Upper lobe of left lung (tissue), 6 donors: ENCODE measurements at places on chromosomes 1 and 21.

DNA sequence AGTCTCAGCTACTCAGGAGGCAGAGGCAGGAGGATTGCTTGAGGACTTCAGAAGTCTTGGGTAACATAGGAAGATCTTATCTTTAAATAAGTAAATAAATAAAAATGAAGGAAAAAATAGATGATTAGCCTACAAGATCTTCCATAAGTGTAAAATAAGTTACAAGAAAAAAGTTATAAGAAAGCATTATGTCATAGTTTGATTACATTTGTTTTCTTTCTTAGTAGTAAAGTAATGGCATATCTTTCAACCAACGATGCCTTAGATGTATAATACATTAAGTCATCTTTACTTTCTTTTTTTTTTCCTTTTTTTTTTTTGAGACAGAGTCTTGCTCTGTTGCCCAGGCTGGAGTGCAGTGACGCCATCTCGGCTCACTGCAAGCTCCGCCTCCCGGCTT is 46.5 kb downstream of the SNRPE start:
- no peak for DNase-seq

GRCh38 chr1:156430866-156431265 is 61.9 kb downstream of the RHBG start:
- DNase-seq, result no peak

DNA sequence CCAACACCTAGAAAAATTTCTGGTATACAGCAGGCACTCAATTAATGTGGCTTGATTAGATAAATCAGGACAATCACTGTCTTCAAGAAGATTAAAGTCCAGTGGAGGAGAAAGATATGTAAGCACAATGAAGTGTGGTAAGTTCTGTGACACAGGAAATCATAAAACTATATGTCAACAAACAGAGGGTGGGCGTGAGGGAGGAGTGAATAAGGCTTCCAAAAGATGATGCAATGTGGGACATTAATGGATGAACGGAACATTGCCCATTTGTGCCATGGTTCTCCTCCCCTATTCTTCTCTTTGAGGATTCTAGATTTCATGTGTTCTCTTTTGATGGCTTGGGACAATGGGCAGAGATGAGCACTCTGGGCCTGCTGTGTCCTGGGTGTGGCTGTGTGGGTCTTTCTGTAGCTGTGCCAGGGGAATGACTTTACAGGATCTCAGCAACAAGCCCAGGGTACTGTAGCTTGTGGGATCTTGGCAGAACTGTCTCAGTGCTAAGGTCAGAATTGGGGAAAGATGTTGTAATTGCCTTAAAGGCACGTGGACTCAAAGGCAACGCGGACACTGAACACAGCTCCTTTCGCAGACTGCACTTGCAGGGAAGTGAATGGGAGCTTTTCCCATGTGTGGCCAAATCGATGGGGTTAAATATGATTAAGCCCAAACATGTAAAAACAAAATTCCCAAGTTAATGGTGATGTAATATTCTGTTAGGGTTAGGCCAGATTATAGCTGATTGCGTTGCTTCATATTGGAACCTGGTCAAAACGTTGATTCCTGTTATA is 366.9 kb downstream of the TGFB2 start:
- no peak for DNase-seq

GRCh38 chr1:100786870-100787269 is 67.3 kb downstream of the VCAM1 start:
- DNase-seq, result no peak

DNA sequence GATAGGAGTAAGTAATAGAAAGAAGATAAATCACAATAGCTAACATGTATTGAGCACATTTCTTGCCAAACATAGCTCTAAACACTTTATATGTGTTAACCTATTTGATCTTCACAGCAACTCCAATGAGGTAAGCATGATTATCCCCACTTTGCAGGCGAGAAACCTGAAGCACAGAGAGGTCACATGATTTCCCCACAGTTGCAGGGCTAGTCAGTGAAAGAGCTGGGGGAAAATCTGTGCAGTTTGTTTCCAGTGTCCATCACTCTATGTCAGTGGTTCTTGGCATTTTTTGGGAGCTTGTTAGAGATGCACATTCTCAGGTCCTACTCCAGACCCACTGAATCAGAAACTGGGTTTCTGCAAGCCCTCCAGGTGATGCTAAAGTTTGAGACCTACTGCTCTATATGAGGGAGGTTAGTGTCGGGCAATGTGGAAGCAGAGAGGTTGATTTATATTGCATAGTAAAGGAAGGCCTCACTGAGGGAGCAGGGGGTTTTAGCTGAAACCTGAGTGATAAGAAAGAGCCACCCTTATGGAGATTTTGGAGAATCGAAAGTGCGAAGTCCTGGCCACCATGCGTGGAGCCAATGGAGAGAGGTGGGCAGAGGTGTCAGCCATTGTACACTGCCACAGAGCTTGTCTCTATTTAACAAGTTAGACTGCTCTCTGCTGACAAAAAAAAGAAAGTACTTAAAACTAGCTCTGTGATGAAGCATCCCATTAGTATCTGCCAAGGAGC is 20.9 kb downstream of the MCOLN3 start:
- DNase-seq, result no peak

- no peak for DNase-seq
Observed at GRCh38 chr1:8435569-8436071, 117.7 kb downstream of the SLC45A1 start.

GRCh38 chr1:210565306-210565705 is 236.6 kb downstream of the HHAT start:
- no peak for DNase-seq

DNA sequence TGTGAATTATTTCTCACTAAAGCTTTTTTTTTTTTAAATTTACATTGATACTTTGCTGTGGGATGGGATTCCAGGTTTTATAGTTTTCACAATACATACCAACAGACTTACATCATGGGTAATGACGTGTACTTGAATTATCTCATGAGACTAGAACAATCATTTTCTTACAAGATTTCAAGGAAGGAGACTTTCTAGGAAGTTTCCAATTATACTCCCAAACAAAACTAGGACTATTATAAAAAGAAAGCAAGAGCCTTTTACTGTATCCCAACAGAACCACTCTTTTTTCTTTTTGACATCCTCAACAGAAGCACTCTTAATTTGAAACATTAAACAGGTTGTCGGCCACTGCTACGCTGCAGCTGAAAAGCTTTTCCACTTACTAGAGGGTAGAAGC is 48.7 kb downstream of the TESK2 start:
- no peak for DNase-seq

DNA sequence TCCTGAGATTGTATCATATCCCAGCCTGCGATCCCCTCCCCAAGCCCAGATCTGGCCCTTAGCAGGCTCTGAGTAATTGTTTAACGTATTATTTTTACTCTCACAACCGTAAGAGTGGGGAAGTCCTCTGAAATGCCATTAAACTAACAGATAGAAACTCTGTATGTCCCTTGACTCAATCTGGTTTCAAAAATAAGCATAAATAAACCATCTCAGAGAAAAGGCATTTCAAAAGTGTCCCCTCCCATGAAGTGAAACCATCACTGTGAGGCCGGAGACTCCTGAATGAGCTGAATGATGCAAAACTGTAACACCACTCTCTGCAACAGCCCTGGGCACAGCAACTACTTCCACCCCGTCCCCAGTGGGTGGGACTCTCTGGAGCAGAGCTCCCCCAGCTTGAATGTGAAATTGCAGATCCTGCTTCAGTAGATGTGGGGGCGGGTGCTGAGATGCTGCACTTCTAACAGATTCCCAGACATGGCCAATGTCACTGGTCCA is 104.1 kb downstream of the SYF2 start:
- DNase-seq, result no peak

- no peak for DNase-seq
Observed at GRCh38 chr1:208616776-208617175, 372.6 kb upstream of the PLXNA2 start.

- DNase-seq, result no peak
Observed at GRCh38 chr21:21713651-21714180, 715.5 kb downstream of the NCAM2 start.

GRCh38 chr1:12469990-12470389 is 148.0 kb downstream of the DHRS3 start:
- no peak for DNase-seq

DNA sequence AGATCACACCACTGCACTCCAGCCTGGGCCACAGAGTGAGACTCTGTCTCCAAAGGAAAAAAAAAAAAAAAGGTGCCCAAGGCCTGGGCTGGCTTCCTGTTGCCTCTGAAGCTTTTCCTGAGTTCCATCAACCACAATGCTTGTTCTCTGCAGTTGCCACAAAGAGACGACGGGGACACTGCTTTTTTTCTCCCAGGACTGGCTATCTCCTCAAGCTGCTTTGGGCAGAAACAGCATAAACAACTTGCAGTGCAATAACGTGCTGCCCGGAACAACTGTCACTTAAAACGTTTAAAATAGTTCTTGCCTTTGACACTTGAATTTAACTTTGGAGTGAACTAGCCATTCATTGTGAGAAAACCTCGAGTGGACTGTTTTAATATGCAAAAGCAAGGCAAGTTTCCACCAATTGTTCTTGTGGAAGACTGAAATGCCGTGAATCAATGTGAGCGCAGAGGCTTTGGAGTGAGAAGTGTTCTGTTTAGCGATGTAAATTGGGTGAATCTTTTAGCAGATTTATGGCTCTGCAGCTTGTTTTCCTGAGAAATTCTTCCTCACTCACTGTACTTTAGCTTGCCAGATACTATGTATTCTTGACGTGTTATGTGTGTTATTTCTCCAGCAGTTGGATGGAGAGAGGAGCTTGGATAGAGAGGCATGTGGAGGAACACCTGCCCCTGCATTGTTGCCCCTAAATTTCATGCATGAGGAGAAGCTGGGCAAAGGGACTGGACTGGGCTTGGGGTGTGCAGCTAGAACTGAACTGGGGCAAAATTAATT is 188.1 kb upstream of the KIAA0040 start:
- DNase-seq, result no peak

DNA sequence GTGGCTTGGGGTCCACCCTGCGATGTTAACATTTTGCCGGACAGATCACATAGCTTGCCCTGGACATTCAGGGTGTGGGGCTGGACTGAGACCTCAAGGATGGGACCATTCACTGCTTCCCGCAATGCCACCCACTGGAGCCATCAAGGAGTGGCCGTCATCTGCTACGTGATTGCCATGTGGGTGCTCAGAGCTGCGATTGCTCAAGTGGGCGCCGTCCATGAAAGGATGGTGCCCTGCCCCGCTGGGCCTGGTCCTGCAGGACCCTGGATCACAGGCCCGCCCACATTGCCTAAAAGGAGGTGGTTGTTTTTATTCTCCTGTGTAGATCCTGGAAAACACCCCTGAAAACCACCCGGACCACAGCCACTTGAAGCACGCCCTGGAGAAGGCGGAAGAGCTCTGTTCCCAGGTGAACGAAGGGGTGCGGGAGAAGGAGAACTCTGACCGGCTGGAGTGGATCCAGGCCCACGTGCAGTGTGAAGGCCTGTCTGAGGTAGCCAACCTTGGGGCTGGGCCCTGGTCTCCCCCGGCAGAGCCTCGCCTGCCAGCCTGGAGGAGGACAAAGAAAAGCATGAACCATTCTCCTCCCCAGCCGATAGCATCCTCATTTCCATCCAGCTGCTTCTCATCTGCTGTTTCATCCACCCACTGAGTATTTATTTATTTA is 40.4 kb downstream of the ATP5PO start:
- no peak for DNase-seq

- no peak for DNase-seq
Observed at GRCh38 chr21:34523019-34523555, 11.1 kb upstream of the KCNE1 start.

GRCh38 chr1:69328186-69328585 is 239.5 kb upstream of the LRRC7 start:
- DNase-seq, result no peak

DNA sequence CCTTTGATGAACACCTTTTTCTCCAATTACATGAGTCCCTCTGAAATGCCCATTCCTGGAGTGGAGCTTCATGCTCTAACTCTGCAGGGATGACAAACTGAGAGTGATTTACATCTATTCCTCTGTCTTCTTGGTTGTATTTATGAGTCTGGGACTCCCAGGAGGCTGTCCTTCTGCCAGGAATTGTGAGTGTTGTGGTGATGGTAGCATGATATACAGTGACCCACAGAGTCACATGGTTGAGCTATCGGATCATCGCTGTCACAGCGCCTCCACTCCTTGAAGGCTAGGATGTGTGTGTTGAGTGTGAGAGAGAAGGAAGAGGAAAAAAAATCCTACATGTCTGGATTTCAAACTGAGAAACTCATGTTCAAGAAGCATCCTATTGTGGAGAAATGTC is 163.4 kb upstream of the CACNA1E start:
- DNase-seq, result no peak

DNA sequence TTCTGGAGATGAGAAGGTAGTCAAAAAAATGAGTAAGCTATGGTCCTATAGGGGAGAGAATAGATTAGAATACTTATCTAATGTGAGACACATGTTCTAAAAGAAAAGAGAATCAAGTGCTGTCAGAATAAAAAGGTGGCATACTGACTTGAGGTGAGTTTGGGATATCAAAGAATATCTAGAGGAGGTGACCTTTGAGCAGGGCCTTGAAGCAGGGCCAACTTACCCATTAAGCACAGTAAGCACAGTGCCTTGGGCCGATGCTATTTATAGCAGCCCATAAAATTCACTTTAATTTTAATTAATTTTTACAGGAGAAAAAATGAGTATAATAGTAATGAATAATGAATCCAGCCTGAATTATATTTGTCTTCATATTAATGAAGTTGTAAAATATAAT is 92.2 kb downstream of the XPR1 start:
- no peak for DNase-seq

DNA sequence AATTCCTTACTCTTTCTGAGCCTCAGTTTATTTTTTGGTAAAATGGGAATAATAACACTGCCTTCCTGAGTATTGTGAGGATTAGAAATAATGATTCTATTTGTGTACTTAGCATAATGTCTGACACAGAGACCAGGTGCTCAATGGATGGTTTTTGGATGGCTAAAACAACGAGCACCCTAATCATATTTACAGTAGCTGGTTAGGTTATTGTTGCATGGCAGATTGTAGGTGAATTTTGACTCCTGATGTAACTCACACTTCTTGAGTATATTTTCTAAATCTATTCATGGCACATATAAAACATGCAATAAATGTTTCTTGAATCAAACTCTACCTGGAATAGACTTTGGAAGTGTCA is 11.9 kb upstream of the DUSP10 start:
- no peak for DNase-seq

GRCh38 chr21:44295163-44295573 is 4.7 kb upstream of the PFKL start:
- DNase-seq, result no peak

DNA sequence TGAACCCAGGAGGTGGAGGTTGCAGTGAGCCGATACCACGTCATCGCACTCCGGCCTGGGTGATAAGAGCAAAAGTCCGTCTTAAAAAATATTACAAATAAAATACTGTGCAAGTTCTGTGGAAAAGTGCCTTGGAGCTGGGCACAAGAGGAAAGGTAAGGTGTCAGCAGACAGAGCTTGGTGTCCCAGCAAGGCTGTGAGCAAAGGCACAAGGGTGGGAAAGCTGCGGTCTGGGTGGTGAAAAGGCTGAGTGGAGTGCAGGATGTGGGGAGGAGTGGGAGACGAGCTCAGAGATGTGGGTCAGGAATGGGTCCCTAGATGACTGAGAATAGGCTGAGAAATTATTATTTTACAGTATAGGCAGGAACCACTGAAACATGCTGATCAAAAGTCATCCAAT is 150.6 kb downstream of the RHOU start:
- DNase-seq, result no peak

- no peak for DNase-seq
Observed at GRCh38 chr21:17585875-17586450, 26.7 kb downstream of the BTG3 start.

GRCh38 chr1:232377494-232377770 is 252.5 kb downstream of the SIPA1L2 start:
- DNase-seq, result no peak

- no peak for DNase-seq
Observed at GRCh38 chr21:16022921-16023320, 293.1 kb downstream of the USP25 start.

GRCh38 chr1:214525535-214526019 is 25.8 kb downstream of the PTPN14 start:
- DNase-seq, result no peak
